ENCODE measurements at places on chromosomes 11 and 22.

- DNase-seq = no peak
Measured at GRCh38 chr11:123603666-123604065, 50.8 kb downstream of the SCN3B start.

DNA sequence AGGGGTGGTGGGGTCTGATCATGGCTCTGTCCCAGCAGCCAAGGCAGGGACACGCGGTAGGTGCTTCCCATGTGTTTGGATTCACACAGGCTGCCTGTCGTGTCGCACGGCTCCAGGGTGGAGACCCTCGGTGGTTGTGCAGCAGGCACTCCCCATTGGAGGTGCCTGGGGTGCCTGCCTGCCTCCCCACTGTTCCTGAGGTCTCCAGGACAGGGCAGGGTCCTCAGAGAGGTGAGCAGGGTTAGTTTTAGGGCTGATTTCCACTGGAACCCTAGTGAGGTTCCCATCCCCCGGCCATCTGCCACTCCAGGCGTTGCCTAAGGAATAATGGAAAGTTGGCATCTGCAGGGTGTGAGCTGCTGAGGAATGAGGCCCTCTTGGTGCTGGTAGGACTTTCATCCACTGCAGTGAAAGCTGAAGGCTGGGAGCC lies 32.3 kb downstream of the OSBPL5 start:
- no peak for DNase-seq

GRCh38 chr11:129854232-129854805 lies 38.7 kb downstream of the TMEM45B start:
- DNase-seq = no peak

GRCh38 chr11:22666688-22667439 lies 453 bp downstream of the GAS2 start:
- DNase-seq = no peak

GRCh38 chr11:74948546-74948897 lies 369 bp downstream of the XRRA1 start:
- no peak for DNase-seq

- no peak for DNase-seq
Measured at GRCh38 chr11:26937386-26937785, 56.5 kb upstream of the FIBIN start.

DNA sequence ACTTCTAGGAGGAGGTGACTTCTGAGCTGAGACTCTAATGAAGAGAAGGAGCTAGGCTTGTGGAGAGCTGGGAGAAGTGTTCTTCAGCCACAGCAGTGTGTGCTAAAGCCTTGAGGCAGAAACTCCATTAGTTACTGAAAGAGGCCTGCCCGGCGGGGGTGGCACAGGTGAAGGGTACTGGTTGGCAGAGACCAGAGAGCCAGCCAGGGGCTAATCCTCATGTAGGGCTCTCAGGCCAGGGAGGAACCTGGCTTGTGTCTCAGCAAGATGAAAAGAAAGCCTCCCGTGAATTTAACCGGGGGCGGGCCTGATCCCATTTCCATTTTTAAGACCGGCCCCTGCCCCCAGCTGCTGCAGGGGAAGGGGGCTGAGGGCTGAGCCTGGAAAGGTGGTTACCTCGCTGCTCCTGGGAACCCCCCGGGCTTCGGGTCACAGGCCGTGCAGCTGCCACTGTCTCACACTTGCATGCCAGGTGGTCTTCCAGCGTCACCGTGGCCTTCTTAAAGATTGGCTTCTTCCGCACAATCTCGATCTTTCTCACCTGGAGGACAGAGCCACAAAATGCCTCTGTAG lies 15.0 kb downstream of the PDGFB start:
- DNase-seq = no peak
